NCI-H1930 (cell line): ENCODE measurements at places on chromosomes 3 and 15.

DNA sequence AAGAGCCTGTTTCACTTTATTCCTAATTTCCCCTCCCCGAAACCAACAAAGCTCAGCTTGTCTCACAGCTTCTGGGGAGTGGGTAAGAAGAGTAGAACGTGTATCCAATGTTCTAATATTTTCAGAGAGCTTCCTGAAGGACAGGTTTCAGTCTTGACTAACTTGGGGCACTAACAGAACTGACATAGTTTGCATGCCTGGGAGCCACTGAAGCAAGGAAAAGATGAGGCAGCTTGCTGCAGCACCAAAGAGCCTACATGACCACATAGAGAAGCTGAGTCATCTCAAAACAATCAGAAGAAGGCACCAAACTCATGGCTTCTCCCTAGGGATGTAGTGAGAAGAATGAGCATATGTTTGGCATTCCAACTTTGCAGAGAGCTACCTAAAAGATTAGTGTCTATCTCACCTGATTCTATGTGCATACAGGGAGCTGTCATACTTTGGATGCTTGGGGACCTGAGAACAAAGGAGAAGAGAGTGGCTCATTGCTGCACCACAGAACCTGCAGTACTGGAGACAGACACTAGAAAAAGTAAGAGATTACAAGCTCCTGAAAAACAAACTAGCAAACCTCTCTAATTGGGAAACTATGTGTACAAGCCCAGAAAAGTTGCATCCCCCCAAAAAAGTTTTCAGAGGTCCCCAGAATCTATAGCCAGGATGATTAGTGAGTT is 86.9 kb downstream of the DCLK3 start:
- DNase-seq, result no peak

- no peak for DNase-seq
These were observed 198.9 kb downstream of the ADAMTS9 start for GRCh38 chr3:64488939-64489338.

DNA sequence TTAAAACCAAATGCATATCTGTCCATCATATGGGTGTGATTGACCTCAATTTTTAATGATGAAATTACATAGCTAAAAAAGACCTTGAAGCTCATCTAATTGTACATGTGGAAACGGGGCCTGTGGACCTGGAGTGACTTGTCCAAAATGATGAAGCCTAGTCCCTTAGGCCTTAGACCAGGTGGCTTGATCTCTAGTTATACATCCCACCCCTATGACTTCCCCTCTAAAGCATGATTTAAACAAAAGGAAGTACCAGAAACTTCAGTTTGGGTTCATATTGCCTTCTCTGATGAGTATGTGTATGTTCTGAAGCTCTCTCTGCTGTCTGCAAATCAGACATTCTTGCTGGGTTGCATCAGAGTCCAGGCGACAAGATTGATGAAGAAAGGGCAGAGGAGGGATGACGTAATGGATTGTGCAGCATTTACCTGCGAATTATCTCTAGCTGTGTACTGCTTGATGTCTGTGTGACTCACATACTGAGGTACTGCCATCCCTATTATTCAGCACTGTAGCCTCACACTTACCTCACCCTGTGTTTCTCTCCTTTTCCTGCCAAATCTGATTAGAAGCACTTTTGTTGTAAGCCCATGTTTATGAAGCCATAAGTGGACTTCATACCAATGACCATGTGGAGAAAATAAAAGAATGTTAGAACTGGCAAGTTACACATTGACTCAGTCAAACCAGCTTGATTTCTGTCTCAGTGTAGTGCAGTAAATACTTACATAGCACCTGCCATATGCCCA is 111.5 kb downstream of the FILIP1L start:
- DNase-seq, result no peak

GRCh38 chr3:159123877-159124276 is 322.0 kb downstream of the MFSD1 start:
- DNase-seq, result no peak

GRCh38 chr15:81038975-81039607 is 38.4 kb downstream of the TLNRD1 start:
- DNase-seq, result no peak

GRCh38 chr15:70299931-70300869 is 202.5 kb upstream of the TLE3 start:
- DNase-seq, result no peak

- no peak for DNase-seq
These were observed 18.6 kb upstream of the SEC13 start for GRCh38 chr3:10339376-10339955.

DNA sequence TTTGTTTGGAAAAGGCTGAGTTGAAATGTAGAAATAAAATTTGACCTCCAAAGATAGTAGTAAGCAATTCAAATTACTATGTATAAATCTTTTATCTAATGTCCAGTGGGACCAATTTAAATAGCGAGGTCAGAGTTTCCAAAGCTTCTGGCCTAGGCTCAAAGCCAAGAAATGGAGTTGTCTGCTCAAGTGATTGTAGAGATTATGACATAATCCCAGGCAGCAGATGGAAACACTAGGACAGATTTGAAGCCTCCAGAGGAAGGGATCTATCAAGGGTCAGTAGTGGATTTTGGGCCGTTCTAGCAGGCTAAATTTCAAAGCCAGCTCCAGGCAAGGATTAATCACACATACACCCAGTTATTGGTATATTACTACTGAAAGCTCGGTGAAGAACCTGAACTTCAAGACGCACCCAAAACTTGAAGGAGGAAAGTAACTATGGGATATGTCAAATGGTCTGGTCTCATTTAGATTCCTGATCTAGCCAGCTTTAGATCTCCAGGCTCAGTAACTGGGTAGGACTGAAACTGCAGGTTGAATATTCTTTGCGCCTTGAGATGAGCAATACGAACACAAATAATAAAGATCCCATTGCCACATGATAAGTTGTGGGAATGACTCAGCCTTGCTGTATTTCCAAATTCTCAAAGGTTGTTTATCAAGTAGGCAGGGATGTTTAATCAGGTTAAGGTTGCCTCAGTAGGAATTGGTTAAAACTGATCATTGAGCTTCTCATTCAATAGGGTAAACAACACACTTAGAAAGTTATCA is 30.9 kb upstream of the ARRDC4 start:
- DNase-seq, result no peak

DNA sequence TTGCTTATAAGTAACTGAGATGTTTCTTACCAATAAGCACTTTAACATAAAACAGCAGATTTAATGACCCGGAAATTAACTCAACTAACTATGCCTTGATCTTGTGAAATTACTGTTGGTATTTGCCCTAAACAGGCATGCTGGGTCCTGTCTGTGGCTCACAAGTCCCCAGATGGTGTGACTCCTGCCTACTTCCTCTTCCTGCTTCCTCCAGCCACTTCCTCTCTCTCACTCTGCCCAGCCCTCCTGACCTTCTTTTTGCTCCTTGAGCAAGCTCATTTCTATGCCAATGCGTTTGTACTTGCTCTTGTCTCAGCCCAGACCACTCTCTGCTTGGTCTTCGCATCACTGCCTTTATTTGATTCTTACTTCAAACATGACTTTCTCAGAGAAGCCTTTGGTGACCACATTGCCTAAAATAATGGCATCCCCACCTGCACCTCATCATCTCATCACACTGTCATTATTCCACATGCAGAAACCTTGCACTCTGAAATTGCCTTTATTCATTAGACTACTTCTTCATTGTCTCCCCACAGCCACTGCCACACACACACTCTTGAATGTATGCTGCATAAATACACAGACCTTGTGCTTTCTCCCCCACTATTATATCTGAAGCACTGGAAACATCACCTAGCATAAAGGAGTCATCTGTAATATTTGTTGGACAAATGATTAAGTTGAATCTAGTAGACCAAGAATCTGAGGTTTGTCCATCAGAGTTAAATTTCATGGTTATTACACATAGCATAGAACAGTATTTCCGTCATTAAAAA is 256.3 kb upstream of the SEMA6D start:
- no peak for DNase-seq

DNA sequence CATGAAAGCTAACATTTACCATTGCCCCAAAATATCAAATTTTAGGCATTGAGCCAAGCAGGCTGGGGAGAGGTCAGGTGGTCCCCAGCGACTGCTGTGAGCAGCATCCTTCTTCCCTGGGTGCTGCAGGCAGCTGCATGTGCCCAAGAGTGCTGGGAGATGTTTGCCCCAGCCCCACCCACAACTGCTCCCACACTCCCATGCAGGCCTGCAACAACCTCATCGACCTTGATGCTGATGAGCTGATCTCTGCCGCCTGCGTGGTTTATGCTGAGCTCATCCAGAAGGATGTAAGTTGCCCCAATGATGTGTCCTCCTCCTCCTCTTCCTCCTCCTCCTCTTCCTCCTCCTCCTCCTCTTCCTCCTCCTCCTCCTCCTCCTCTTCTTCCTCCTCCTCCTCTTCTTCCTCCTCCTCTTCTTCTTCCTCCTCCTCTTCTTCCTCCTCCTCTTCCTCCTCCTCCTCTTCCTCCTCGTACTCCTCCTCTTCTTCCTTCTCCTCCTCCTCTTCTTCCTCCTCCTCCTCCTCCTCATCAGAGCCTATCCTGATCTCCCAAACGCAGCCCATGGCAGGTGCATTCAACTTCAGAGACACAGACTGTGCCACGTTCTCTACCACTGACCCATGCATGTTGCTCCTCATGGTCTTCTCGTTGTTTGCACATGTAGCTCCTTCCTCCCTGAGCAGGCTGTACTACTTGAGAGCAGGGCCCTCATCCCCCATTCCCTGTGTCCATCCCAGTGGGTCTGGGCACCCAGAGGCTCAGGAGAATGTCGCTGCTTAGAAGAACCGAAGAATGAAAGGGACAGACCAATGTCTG is 15.1 kb downstream of the TBC1D21 start:
- no peak for DNase-seq

- no peak for DNase-seq
These were observed 30.1 kb downstream of the PXYLP1 start for GRCh38 chr3:141261472-141262307.

DNA sequence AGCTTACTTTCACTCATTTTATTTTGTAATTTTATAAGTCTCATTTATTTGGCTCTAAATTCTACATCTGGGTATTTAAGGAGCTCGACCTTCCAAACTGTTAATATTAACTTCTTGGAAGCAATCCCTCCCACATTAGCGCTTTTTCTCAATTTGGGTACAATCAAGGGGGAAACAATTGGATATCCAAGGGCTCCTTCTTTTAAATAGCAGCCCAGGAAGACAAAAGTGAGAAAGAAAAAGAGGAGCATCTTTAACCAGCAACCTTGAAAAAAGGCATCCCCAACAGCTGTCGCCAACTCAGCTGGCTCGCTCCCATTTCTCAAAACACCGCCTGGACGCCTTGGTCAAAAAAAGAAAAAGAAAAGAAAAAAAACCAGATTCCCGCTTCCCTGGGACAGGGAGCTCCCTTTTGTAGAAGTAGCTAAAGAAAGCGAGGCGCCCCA is 873 bp downstream of the C3orf70 start:
- DNase-seq, result no peak

- DNase-seq, result no peak
These were observed 15.6 kb downstream of the TEX264 start for GRCh38 chr3:51686512-51687215.

- DNase-seq, result no peak
These were observed 17.8 kb downstream of the CSTA start for GRCh38 chr3:122342803-122343202.

DNA sequence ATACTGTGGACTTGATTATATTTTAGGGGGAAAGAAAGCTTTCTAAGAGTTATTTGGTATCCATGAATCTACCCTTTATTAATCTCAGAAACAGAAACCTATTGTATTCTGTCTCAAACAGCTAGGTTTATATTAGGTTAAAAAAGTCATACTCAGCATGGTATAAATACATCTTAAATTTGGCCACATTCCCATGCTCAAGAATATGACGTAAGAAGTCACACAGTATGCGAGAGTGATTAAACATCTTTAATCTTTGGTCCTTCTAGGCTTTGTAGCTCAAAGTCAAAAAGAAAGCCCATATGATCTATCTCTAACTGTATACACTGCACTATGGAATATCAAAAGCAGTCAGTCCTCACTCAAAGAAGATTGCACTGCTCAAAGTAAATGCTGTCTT is 131.4 kb downstream of the EPHA3 start:
- DNase-seq, result no peak

- no peak for DNase-seq
These were observed 309.6 kb upstream of the GOLIM4 start for GRCh38 chr3:168405288-168405687.

- DNase-seq, result no peak
These were observed 19.9 kb upstream of the UBE2E1 start for GRCh38 chr3:23785882-23786281.

- no peak for DNase-seq
These were observed 129.7 kb upstream of the UBE2E1 start for GRCh38 chr3:23676093-23676492.

- no peak for DNase-seq
These were observed 35.0 kb upstream of the CFAP161 start for GRCh38 chr15:81098861-81099651.

- no peak for DNase-seq
These were observed 127.9 kb downstream of the C3orf70 start for GRCh38 chr3:185024966-185025365.

DNA sequence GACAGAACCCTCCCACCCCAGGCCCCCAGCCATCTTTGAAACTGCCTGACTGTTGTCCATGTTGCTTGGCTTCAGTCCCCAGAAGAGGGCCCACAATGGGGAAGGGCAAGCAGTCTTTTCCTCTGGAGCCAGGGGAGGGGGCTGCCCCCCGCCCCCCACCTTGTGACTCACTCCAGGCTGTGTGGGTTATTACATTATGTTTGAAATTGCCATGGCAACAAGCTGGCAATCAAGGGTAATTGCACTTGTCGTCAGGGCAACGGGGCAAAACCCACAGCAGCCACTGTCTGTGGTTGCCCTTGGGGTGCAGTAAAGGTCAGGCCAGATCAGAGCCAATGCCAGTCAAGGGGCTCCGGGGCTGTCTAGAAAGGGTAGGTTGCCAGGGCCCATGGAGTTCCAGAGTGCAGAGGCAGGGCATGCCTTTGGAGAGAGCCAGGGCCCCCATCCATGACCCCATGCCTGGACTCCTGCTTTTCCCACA is 3.1 kb upstream of the CAMKV start:
- no peak for DNase-seq
